ENCODE measurements at places on chromosomes 2 and 18.

DNA sequence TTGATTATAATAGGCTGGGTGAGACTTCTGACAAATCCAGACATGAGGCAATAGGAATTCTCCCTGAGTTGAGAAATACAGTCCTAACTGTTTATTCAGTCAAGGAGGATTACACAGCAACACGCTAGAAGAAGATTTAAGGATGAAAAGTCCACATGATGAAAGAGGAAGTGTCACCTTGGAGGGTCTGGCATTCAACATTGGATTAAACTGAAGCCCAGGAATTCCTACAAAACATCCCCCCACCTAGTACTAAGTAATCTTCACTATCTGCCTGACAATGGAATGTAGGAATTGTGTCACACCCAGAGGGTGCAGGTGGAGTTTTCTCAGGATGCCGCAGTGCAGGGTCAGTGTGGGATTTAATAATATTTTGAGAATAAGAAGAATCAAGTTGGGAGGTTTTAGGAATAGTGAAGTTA, 142.4 kb downstream of the SOCS6 start:
- DNase-seq, result no peak

DNA sequence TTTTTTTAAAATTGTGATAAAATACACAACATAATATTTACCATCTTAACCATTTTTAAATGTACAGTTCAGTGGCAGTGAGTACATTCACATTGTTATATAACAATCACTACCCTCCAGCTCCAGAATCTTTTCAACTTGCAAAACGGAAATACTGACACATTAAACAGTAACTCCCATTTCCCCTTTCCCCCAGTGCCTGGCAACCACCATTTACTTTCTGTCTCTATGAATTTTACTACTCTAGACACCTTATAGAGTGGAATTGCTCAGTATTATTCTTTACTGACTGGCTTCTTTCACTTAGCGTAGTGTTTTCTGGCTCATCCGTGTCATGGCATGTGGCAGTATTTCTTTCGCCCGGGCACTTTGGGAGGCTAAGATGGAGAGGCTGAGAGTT, 32.6 kb downstream of the FASTKD2 start:
- DNase-seq, result no peak

- DNase-seq, result no peak
These were observed 145.7 kb downstream of the CERS6 start for GRCh38 chr2:168601741-168602140.

DNA sequence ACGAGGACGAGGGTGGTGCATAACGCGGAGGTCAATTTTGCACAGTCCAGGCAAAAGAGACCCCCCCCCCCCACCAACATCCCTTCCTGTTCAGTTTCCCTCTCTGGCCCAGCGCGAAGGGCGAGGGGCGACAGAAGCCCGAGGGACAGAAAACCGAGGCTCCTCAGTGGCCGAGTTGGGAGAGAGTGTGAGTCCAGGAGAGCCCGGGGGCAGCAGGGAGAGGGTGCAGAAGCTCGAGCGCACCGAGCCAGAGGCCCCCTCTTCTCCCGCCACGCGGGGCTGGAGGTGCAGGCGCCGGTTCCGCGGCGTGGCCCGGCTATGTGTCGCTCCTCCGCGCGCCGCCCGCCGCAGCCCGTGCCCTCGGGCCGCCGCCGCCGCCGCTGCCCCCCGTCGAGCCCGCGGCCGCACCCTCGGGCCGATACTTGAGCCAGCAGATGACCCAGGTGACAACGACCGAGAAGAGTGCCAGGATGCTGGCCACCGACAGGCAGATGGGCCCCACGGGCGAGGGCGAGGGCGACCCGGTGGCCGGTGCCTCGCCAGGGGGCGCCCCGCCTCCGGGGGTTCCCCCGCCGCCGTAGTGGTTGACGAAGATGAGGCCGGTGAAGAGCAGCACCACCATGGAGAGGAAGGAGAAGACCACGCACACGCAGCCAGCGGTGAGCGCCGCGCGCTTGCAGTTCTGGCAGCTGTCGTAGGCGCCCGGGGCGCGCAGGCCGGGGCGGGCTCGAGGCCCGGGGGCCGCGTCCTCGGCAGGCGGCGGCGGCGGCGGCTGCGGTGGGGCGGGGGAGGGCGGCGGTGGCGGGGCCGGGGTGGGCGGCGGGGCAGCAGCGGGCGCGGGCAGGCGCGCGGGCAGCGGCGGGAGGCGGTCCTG, 20.2 kb upstream of the PAX3 start:
- DNase-seq, result no peak

- no peak for DNase-seq
These were observed 47.0 kb upstream of the TMEM178A start for GRCh38 chr2:39618736-39619135.

DNA sequence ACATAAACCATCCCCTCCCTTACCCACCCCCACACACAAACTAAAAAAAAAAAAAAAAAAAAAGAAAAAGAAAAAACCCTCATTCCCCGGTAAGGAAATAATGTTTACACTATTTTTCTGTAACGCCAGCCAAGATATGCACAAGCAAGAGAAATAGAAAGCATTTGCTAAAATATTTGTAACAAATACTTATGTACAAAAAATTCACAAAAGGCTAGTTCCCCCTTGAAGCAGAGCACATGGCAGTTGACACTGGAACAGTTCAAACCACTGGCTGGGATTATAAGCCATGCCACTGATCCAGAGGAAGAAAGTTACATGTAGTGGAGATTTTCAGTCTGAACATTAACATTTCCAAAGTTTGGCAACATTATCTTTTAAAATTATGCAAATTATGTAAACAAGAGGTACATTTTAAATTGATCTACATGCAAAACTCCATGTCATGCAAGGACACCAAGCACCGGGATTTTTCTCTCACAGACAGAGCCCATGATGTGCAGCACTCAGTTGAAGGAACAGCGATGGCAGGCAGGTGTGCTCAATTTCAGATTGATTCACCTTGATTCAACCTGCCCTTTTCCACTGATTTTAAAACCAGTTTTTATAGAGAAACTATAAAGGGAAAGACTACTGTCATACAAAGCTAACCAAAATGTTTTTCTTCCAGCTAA, 21.4 kb downstream of the PNO1 start:
- DNase-seq, result no peak

- no peak for DNase-seq
These were observed at the start of gene ALKAL2 for GRCh38 chr2:287911-288757. Gene ALKAL2 (minus strand): TSS chr2:288091. CDS start chr2:287835, 256 bp downstream.

DNA sequence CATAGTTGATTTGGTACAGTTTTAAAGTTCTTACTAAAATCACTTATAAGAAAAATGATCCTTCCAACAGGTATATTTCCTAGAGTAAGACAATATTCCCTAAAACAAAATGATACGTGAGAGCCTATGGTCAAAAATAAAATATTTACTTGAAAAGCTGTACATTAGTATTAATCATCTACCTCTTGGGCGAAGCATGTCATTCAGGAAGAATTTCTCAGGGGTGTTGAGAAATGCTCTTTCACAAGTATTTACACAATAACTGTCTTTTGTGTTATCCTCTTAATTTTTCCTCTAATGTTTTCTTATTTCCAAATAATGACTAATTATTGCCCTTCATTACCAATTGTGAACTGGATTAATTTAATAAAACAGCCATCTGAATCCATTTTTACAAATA, 466.3 kb downstream of the SATB2 start:
- DNase-seq, result no peak

GRCh38 chr18:69648486-69648885, 247.8 kb downstream of the DOK6 start:
- no peak for DNase-seq

- peak; percentile 26 for DNase-seq
These were observed 50.6 kb downstream of the TRAF3IP1 start for GRCh38 chr2:238370823-238371372.

GRCh38 chr2:20108655-20109396, 57.4 kb upstream of the LAPTM4A start:
- no peak for DNase-seq

DNA sequence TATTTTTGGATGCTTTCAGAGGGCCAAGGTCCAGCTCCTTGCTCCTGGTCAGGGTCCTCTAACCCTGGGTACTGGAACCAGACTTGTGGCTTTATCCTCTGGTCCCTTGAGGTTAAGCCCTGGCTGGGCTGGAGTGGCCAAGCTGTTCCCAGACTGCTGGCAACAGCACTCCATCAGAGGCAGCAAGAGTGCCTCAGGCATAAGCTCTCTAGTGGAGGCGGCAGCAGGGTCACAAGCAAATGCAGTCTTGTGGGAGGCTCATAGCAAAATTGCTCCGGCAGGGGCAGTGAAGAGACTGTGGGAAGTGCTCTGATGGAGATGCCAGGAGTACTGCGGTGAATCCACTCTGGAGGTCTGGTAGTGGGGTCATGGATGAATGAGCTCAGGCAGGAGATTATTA, 128.9 kb upstream of the OTOS start:
- no peak for DNase-seq
